Umbilical cord (tissue), 2 donors: ENCODE measurements at places on chromosomes 11 and 22. TPM values are rescaled to one million over a fixed set of nuclear protein-coding genes. Genes with fewer than 3 reads are reported as not detected.

- DNase-seq = peak; percentile 44
Measured at GRCh38 chr22:24776525-24776924, 2.0 kb upstream of the PIWIL3 start.

The PDGFD gene
- total RNA-seq = 8.2 TPM

- no peak for DNase-seq
Measured at GRCh38 chr11:59437770-59438169, 1.5 kb downstream of the OR5A1 start.

The CRYBB2 gene
- total RNA-seq = not detected

DNA sequence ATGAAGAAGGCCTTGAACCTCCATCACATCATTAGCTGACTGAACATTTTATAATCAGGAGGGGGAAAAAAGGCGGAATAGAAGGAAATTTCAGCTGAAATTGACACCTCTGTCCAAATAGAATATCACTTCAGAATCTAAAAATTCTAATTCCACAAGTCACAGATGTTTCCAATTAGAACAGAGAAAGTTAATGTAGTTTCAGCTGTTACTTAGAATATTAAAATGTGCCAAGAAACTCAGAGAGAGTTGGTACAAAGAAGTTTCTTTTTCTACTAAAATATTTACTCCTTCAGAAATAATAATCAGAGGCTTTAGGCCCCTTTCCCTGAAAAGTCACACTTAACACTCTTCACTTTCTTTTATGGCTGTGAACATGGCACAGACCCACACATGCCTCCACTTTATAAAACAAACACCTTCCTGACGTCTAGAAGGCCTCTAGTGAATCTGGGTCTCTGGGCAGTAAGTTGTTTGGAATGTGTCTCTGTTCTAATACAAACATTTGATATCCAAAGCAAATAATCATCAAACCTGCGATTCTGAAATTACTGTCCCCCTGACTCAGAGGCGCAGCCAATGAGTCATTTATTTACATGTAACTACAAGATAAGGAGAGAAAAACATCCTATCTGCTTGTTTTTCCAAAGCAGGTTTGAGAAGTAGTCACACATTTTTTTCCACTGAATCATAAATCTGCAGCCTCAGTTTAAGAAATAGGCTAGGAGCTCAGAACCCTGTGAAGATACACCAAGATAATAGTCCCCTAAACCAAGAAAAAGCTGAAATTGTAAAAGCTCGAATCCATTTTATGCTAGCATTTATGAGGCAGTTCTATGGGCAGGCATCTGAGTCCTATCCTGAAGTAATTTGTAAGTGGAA lies 148.4 kb downstream of the ME3 start:
- DNase-seq = peak; percentile 76

- peak; percentile 22 for DNase-seq
Measured at GRCh38 chr11:122910775-122911174, 28.2 kb downstream of the JHY start.

The C22orf42 gene
- 0.96 TPM for total RNA-seq

DNA sequence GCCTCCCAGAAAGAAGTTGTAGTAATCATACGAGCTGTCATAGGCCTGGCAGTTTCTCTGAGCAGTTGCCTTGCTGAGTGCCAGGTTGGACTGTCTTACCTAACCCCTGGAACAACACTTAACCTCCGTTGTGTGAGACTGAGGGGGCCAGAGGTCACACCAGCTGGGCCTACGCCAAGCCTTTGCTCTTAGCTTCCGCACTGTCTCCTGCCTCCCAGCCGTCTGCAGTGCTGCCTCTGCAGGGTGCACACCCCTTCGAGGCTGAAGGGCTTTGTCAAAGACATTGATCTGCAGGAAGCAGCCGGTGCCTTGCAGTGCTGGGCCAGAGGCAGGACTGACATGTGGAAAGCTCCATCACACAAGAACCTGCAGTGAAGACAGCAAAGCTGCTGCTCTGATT lies 16.7 kb downstream of the TAB1 start:
- no peak for DNase-seq

DNA sequence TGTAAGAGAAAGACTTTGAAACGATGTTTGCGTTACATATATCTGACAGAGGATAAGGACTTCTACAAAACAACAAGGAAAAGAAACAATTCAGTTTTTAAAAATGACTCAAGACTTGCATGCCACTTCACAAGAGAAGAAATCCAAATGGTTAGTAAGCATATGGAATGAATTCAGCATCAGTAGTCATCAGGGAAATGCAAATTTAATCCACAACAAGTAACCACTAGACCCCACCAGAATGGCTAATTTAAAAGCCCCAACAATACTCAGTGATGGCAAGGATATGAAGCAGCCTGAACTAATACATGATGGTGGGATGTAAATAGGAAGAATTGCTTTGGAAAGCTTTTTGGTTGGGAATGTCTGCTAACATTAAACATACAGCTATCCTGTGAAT lies 142.6 kb downstream of the ATXN10 start:
- DNase-seq = no peak

DNA sequence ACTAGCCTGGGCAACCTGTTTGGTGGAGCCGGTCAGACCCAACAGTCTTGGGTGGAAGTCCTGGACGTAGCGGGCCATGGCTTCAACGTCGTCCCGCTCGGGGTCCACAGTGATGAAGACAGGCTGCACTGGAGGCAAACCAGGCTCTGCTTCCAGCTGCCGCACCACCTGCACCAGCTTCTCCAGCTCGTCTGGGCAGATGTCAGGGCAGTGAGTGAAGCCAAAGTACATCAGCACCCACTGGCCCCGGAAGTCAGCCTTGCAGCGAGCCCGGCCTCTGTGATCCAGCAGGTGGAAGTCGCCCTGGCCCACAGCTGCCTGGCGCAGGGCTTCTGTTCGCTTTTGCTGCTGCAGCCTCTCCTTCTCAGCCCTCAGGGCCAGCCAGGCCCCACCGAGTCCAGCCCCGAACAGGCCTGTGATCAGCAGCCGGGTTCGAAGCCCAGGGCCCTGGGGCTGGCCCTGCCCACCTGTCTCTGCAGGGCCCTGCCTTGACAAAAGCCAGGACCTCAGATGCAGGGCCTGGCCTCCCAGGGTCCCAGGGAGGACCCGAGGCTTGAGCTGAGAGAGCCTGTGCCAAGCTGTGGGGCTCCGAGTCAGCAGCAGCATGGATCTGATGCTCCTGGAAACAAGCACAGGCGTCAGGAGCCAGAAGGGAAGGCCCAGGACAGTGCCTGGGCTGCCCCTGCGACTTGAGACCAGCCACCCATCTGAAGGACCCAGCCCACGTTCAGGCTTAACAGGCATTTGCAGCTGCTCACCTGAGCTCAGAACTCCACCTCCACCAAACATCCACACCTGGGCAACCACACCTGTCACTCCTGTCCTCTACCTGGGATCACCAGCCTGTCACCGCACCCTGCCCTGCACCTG lies 1.4 kb downstream of the SCO2 start:
- no peak for DNase-seq

GRCh38 chr11:73203790-73204189 lies 14.3 kb upstream of the P2RY2 start:
- DNase-seq = no peak

DNA sequence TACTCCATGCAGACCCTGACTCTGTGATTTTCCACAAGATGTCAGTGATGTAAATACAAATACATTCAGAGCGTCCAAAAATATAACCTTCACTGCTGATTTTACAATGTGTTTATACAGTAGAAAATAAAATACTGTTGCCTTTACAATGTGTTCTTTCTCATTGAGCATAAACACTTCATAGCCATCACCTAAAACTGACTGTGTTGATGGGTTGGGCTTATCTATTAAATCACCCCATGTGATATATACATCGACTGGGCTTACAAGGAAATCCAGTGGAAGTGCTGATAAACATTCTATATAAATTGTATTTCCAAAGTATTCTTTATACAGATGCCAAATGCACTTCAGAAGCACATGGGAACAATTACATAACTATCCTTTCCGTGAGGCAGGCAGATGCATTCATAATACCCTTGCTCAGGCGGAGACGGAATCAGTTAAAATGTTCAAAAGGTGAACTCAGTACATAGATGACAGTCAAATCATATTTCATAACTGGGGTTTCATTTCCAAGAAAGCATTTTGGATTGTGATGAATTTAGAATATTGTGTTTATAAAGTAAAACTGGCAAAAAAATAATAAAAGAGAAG lies 27.7 kb downstream of the DDI1 start:
- DNase-seq = no peak

The CCDC90B gene
- total RNA-seq = 47.7 TPM

GRCh38 chr11:86932259-86932585 lies 23.0 kb downstream of the FZD4 start:
- no peak for DNase-seq

GRCh38 chr22:28899199-28899853 lies 16.0 kb downstream of the ZNRF3 start:
- no peak for DNase-seq

The MPPED2 gene
- total RNA-seq = 13.7 TPM

DNA sequence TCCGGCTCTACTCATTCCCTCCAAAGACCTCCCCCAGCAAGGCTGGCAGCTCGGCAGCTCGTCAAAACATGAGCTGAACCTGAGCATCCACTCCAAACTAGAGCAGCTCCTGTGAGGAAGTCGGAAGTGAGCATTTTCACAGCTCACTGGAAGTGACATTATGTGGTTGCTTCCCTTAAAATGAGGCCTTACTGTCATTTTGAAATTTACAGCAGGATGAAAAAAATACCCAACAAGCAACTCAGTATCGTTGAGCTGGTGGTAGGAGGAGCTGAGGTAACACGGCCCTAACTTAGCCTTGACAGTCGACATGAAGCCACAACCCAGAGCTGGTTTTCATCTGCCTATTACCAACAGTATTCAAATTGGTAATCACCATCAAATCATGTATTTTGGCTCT lies 38.0 kb upstream of the ARFGAP3 start:
- peak; percentile 63 for DNase-seq

DNA sequence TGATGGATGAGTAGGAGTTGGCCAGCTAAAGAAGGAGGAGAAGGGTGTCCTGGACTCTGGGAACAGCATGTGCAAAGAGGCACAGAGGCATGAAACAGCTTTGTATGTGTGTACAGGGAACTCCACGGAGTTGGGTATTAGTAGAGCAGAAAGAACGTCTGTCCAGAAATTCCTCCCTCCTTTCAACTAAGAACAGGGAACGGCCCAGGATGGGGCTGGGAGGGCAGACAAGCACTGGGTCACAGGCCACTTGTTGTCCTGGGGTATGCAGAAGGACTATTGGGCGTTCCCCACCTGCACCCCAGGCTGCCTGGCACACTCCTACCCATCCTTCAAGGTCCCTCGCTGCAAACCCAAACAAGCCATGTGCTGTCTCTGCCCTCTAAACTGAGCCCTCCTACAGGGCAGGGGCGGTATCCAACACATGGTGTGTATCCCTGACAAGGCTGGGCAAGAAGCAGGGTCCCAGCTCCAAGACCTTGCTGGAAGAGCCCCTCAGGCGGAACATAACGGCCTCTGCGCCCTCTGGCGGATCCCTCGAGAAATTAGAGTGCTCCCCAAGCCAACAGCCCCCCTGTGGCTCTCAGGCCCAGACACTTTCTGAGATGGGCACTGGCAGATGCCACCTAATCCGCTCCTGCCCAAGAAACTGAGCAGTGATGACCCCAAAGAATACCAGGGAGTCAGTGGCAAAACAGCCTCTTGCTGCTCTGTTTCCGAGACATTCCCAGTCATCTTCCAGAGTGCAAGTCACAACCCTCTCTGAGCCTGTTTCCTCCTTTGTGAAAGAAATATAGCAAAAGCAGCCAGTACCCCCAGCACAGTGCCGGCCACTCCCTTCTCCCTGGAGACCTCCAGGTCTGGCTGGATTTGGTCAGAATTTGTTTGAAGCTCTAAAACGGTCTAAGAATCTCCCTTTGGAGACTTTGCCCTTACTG lies 1.6 kb upstream of the ELFN2 start:
- peak; percentile 36 for DNase-seq

The TBRG1 gene
- total RNA-seq = 24.3 TPM

- DNase-seq = no peak
Measured at GRCh38 chr22:17777005-17777716, 2.9 kb upstream of the BID start.

DNA sequence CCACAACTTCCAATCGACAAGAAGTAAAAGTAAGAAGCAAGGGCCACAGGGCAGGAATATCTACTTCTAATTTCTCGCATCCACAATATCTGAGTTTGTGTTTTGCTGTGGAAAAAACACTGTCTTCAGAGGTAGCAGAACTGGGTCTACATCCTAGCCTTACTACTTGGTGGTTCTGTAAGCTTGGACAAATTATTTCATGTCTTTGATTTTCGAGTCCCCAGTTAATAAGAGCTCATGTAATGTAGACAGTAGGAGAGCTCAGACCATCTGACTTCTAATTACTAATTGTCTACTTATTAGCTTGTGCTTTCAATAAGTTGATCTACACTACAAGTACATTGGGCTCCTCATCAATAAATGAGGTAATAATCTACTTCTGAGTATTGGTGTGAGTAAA lies 13.3 kb upstream of the HBE1 start:
- DNase-seq = no peak

- no peak for DNase-seq
Measured at GRCh38 chr22:49688516-49689254, 139.0 kb downstream of the BRD1 start.

The NTM gene
- total RNA-seq = 8.9 TPM

- DNase-seq = no peak
Measured at GRCh38 chr22:44200855-44201550, 20.3 kb downstream of the PARVG start.

GRCh38 chr11:71200172-71200716 lies 52.1 kb downstream of the SHANK2 start:
- DNase-seq = no peak
